ENCODE measurements at places on chromosomes 7 and 10.

GRCh38 chr7:45000093-45001032 lies at the start of gene CCM2:
CCM2 (plus strand) TSS chr7:45000201; CDS start chr7:45000334, 133 bp downstream.
- DNase-seq = no peak

DNA sequence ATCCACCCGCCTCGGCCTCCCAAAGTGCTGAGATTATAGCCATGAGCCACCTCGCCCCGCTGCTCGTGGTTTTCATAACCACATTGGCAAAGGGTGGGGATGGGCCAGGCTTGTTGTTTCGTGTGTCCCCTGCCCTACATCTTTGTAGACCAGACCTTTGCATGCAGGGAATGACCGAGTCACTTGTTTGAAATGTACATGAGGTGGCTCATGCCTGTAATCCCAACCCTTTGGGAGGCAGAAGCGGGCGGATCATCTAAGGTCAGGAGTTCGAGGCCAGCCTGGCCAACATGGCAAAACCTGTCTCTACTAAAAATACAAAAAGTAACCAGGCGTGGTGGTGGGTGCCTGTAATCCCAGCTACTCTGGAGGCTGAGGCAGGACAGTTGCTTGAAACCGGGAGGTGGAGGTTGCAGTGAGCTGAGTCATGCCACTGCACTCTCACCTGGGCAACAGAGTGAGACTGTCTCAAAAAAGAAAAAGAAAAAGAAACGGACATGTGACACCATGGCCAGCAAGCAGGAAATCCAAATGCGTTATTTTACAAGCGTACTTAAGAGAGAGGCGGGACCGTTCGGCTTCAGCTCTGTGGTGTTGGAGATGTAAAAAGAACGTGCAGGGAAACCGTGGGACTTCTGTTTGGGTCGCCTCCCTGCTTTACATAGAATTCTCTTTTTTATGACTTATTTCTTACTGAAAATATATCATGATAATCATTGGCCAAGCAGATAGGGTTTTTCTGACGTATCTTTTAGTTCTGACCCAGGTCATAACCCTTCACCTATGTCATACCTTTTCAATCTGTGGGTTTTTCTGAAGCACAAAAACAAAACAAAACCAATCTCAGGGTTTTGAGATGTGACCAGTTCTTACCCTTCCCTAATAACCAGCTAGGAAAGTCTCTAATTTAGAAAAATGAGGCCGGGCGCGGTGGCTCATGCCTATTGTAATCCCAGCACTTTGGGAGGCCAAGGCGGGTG lies 45.1 kb downstream of the WIPI2 start:
- no peak for DNase-seq

- no peak for DNase-seq
Observed at GRCh38 chr7:149569726-149570422, 72.3 kb upstream of the ZNF746 start.

GRCh38 chr10:132806561-132807003 lies 20.6 kb upstream of the NKX6-2 start:
- DNase-seq = no peak

DNA sequence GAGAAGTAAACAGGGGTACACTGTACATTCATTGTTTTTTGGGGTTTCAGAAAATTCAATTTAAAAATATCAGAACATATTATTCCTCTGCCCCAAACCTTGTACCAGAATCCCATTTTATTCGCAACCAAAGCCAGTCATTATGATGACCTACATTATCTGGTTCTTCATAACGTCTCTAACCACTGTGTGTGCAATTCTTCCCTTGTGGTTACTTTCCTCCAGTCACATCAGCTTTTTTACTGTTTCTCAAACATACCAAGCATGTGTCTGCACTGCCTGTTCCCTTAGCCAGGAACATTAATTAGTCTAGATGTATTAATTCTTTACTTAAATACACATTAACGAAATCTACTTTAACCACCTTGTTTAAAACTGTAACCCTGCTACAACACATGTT lies 64.8 kb downstream of the THSD7A start:
- DNase-seq = no peak

DNA sequence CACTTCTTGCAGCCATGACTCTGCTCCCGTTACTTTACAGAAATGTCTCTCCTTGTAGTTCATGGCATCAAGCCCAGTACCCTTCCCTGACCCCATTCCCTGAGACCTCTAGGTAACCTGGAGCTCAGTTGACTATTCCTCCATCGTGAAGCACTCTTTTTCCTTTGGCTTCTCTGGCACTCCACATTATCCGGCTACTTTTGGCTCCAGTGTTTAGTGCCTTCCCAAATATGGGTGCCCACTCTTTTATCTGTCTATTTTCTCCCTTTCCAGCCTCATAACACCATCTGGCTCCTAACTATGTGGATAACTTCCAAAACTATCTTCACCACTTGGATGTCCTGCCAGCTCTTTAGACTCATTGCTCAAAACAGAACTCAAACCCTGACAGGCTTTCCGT lies 744.7 kb upstream of the GALNT17 start:
- DNase-seq = no peak

DNA sequence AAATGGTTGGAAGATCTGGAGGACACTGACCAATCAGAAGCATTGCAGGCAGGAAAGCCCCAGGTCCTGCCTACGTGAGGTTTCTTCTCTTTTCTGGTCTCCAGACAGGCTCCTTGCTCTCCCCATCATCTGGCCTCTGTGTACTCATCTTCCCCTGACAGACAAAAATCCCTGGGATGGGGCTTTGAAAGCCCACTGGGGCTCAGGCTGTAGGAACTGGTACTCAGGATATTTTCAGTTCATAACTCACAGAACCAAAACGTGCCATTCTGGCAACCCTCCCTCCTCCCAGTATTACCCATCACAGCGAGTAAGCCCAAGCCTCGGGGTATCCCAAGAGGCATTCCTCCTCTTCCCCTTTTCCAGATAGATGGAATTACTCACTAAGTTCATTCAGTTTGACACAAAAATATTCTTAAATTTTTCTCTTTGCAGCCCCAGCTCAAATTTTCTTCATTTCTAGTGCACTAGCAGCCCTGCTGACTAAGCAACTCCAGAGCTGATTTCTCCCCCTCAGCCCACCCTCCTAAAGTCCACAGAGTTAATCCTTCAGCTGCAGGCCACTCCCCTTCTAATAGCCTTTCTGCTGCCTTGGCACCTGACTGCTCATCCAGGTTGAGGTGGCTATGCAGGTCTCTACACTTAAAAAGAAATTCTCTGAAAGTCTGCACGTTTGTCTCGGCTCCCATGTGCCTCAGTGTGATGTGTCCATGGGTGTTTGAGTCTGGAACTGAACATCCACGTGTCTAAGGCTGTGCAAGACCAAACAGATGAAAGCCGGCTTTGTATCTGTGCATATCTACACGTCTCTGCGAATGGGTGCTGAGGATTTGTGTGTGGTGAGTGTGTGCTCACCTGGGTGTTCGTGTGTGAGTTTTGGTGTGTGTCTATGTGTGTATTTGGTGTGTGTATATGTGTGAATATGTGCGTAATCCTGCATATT lies 331.4 kb downstream of the CCSER2 start:
- no peak for DNase-seq

Measured in stimulated activated CD4-positive, alpha-beta T cell treated with anti-CD3 and anti-CD28 coated beads, Interleukin-2, amount 100 ng/mL, for 48 hours (primary cell).